ENCODE measurements at places on chromosomes 4 and X.

GRCh38 chr4:72568959-72569718, at the start of gene ADAMTS3:
TSS of gene ADAMTS3 (minus strand) at chr4:72569221. CDS start at chr4:72568762, 459 bp downstream.
- DNase-seq = peak; percentile 3

- peak; percentile 51 for DNase-seq
Observed at GRCh38 chrX:154369449-154370299, 4.8 kb downstream of the FLNA start.

DNA sequence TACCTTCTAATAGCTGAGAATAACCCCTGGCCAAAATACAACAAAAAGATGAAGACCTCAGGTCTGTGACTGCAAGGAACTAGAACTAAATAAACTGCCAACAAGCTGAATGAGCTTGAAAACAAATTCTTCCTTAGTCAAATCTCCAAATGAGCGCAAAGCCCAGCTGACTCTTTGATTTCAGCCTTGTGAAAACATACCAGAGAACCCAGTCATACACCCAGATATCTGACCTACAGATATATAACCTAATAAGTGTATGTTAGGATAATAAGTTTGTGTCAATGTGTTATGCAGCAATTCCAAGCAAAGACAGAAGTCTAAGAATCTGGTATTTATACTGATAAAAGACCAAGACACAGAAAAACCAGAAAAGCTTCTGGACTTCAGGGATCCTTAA, 38.0 kb upstream of the ADGRL3 start:
- DNase-seq = no peak

DNA sequence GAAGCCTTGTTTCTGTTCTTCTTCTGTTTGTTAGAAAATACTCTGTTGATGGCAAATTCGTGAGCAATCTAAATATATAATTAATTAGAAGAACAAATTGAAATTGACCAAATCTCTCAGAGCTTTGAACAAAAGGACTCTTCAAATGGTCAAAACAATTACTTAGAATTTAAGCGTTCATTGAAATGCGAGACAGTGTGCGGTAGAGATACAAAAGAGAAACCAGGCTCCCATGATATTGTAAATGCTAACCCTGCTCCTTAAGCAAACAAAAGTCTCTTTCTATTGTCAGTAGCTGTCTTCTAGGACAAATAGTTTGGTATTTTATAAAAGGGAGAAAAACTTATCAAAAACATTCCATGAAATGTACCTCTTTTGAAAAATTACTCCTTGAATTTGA, 453.4 kb upstream of the MAGEB2 start:
- DNase-seq = no peak

- DNase-seq = no peak
Observed at GRCh38 chr4:15725608-15726007, 22.7 kb downstream of the BST1 start.

GRCh38 chr4:73693811-73694210, 46.6 kb upstream of the CXCL8 start:
- no peak for DNase-seq

DNA sequence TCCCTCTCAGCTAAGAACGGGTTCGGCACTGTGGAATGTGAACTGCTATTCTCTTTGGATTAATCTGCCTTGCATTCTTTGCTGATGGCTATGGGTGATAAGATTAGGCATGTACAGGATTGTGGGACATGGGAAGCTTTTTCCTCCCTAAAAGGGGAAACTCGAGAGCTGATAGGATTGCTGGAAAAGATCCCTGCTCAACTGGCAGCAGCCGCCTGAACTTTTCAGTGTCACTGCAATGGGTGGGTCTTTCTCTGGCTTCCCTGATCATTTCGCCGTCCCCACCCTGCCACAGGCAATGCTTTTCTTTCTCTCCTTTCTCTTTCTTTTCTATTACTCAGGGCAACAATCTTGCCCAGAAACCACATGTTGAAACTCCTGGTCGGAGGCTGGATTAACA, 20.5 kb downstream of the PAGE2 start:
- no peak for DNase-seq

DNA sequence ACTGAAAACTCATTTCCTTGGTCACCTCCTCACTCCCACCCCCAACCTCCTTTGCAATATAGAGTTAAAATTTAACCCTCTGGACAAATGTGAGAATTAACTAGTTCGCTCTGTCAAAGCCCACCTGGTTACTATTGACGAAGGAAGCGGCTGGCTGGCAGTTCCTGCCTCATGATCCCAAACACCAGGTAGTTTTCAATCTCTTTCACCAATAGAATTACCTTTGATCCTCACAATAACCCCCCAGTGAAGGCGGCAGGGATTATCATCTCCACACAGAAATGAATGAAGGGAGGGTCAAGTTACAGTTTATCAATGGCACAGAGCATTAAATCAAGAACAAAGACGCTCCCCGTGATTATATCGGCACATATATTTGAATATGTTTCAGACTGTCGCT, 65.7 kb upstream of the TTC29 start:
- no peak for DNase-seq

DNA sequence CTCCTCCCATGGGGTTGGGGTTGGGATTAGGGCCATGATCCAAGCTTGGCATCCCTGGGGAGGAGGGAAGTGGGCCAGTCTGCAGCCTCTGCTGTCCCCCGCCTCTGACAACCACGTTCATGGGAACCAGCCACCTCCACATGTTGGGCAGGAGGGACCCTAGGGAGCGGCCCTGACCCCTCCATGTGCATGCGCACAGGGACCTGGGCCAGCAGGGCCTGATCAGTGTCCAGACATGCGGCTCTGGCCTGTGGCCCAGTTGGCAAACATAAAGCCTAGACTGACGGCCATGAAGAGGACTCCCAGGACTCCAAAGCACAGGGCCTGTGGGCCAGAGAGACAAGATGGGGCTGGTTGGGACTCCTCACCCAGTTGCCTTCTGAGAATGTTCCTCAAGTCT, 11.3 kb downstream of the SLC38A5 start:
- DNase-seq = no peak

GRCh38 chrX:69285401-69285877, 120.2 kb upstream of the PJA1 start:
- DNase-seq = no peak

DNA sequence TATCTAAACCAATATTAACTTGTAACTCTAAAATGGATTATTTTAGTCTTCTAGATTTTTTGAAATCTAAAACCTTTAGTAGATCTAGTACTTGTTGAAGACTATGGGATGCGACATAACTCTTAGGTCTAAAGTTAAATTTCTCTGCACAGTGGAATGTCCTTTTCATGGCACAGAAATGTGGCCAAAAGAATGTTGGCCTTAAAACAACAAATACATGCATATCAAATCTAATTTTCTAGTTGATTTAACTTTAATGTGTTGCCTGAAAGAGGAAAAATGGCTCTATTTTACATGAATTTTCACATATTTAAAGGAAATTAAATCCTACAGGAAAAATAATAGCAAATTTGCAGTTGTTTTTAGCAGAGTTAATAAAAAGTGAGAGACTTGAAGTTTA, 30.3 kb downstream of the NFKB1 start:
- DNase-seq = no peak

- DNase-seq = no peak
Observed at GRCh38 chrX:148185631-148186030, 204.5 kb downstream of the FMR1NB start.

DNA sequence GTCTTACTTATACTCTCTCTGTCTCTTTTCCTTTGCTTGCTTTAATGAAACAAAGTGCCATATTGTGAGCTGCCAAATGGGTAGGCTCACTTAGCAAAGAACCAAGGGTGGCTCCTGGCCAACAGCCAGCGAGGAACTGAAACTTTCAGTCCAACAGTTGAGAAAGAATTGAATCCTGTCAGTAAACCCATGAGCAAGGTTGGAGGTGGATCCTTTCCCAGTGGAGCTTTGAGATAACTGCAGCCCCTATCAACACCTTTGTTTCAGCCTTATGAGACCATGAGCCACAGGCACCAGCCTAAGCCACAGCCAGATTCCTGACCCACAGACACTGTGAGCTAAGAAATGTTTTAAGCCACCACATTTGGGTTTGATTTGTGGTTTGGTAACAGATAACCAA, 362.2 kb downstream of the PDGFC start:
- no peak for DNase-seq

GRCh38 chrX:143854006-143854405, 29.9 kb upstream of the UBE2NL start:
- DNase-seq = no peak

DNA sequence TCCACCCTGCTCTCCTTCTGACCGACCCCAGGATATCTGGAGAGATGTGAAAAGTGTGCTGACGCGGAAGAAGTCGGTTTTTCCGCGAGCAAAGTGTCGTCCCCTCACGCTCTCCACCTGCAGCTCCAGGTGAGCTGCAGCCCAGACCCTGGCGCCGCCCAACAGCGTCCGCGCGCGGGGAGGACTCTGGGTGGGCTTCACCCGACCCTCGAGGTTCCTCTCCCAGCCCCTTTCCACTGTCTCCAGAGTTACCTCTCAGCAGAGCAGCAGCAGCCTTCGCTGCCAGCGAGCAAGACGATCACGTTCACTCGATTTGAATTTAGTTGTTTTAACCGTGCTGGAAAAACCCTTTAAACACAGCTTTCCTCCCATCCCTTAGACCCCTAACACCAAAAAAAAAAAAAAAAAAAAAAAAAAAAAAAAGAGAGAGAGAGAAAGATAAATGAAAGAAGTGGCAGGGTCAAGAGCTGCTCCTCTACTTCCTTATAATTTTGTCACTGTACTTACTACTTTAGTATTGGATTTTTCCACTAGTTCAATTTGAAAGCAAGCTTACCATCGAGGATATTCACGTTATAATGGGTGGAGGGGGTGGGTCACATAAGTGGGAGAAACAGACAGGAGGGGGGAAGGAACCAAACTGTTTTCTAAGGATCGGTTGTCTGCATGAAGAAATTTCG, 758 bp upstream of the NR3C2 start:
- DNase-seq = no peak

GRCh38 chrX:154661170-154661569, 7.8 kb upstream of the CTAG2 start:
- DNase-seq = no peak

- DNase-seq = no peak
Observed at GRCh38 chrX:98067611-98068010, 1183.9 kb downstream of the RPA4 start.

GRCh38 chr4:78004270-78004669, 52.9 kb upstream of the FRAS1 start:
- DNase-seq = no peak

DNA sequence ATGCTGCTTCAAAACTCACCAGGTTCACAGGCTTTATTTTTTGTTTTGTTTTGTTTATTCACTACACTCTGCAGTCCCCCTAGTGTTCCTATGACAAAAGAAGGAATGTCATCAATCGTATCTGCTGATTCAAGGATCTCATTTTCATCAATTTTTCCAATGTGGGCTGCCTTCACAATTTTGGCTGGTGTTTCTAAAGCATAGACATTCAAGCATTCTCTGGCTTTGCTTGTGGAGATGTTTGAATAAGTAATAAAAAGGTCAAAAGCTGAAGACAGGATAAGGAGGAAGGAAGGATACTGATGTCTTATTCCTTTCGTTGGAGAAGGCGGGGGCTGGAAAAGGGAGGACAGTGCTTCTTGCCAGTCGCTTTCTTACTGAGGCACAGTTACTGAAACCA, 12.2 kb upstream of the KCNIP4 start:
- DNase-seq = no peak

GRCh38 chrX:95995583-95995982, 689.1 kb upstream of the DIAPH2 start:
- DNase-seq = no peak

DNA sequence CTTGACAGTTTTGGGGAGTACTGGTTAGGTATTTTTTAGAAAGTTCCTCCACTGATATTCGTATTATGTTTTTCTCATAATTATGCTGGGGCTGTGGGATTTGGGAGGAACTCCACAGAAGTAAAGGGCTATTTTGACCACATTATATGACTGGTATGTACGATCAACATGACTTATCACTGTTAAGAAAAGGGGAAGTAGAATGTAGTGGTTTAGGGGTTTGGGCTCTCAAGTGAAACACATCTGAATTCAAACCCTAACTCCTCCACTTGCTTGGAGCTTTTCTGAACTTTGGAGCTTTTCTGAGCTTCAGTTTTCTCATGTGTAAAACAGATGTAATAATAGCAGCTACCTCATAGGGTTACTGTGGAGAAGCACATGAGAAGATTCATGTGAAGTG, 96.4 kb upstream of the C1GALT1C1 start:
- no peak for DNase-seq
